Fibroblast of lung (primary cell): ENCODE measurements at places on chromosomes 11 and 22. TPM values are rescaled to one million over a fixed set of nuclear protein-coding genes. Genes with fewer than 3 reads are reported as not detected.

CASP5 gene
- 0.17 and 0.26 TPM in 2 replicates for total RNA-seq

YPEL1 gene
- 1.5 and 2.3 TPM in 2 replicates for total RNA-seq

SLCO2B1 gene
- under 0.01 TPM in 1 of 2 replicates, not detected in the other for total RNA-seq

CCDC81 gene
- 0.26 and 0.66 TPM in 2 replicates for total RNA-seq

MPZL2 gene
- not detected in 2 replicates for total RNA-seq

ACER3 gene
- total RNA-seq = 5.6 and 6.1 TPM in 2 replicates
